AG04449 (cell line): ENCODE measurements at places on chromosomes 7 and 10.

GRCh38 chr7:50305583-50306493 lies 1.3 kb downstream of the IKZF1 start:
- no peak for DNase-seq

- no peak for DNase-seq
Measured at GRCh38 chr10:122044045-122044661, 55.2 kb downstream of the TACC2 start.

DNA sequence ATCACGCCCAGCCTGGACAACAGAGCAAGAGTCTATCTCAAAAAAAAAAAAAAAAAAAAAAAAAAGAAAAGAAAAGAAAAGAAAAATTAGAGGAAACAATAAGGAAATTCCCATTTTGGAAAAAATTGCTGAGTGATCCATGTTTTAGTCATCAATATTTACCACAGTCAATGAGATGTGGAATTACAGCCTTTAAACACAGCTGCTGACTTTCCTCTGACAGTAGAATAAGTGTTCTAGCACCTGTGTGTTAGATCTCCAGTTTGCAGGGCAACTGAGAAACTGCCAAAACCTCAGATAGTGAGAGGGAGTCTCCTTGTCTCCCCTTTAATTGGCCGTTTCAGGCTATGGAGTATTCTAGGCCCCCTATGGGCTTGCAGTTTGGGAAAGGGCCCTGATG lies 520.1 kb downstream of the KCNMA1 start:
- DNase-seq, result no peak

DNA sequence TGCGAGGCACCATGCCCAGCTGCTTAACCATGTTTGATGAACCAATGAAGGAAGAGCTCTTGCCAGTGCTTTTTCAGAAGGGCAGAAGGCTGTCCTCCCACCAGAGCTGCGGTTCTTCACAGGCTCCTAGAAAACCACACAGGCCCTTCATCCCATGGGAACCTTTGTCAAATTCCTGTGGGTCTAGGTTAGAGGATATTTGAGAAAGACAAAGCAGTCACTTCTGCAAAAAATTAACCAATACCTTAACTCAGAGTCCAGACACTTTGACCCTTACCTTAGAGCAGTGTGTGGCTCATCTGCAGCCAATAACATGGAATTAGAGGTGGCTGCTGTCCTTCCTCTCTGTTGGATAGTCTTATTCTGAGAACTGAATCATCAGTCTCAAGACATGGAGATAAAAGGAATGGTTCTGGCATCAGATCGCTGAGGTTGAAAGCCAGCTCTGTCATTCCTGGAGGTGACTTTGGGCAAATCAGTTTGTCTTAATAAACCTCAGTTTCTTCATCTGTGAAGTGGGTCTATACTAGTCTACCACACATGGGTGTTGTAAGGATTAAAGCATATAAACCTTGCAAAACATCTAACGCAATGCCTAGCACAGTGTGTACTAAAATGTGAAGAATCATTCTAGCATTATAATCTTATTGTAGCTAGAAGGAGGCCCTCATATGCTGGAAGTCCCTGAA lies 65.1 kb upstream of the PIP4K2A start:
- DNase-seq, result no peak

DNA sequence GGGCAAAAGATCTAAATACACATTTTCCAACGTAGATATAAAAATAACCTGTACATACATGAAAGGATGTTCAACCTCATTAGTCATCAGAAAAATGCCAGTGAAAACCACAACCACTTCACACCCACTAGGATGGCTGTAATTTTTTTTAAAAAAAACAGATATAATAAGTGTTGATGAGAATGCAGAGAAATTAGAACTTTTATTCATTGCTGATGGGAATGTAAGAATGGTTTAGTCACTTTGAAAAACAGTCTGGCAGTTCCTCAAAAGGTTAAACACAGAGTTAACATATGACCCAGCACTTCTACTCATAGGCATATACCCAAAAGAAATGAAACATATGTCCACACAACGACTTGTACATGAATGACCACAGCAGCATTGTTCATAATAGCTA lies 32.3 kb upstream of the PRKCQ start:
- no peak for DNase-seq

DNA sequence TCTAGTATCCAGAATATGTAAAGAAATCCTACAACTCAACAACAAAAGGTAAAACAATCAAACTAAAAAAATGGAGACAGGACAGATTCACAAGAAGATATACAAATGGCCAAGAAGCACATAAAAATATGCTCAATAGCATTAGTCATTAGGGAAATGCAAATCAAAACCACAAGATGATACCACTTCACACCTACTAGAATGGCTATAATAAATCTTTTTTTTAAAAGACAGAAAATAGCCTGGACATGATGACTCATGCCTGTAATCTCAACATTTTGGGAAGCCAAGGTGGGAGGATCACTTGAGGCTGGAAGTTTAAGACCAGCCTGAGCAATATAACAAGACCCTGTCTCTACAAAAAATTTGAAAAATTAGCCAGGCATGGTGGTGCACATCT lies 27.9 kb upstream of the CHCHD3 start:
- no peak for DNase-seq

DNA sequence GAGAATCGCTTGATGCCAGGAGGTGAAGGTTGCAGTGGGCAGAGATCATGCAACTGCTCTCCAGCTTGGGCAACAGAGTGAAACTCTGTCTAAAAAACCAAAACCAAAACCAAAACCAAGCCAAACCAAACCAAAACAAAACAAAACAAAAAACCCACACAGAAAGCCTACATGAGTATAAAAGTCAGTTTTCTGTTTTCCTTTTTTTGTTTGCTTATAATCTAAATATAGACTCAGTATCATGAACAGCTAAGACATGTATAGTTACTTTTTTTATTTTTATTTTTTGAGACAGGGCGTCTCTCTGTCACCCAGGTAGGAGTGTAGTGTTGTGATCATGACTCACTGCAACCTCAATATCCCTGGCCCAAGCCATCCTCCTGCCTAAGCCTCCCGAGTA lies 16.8 kb upstream of the MTPN start:
- no peak for DNase-seq

DNA sequence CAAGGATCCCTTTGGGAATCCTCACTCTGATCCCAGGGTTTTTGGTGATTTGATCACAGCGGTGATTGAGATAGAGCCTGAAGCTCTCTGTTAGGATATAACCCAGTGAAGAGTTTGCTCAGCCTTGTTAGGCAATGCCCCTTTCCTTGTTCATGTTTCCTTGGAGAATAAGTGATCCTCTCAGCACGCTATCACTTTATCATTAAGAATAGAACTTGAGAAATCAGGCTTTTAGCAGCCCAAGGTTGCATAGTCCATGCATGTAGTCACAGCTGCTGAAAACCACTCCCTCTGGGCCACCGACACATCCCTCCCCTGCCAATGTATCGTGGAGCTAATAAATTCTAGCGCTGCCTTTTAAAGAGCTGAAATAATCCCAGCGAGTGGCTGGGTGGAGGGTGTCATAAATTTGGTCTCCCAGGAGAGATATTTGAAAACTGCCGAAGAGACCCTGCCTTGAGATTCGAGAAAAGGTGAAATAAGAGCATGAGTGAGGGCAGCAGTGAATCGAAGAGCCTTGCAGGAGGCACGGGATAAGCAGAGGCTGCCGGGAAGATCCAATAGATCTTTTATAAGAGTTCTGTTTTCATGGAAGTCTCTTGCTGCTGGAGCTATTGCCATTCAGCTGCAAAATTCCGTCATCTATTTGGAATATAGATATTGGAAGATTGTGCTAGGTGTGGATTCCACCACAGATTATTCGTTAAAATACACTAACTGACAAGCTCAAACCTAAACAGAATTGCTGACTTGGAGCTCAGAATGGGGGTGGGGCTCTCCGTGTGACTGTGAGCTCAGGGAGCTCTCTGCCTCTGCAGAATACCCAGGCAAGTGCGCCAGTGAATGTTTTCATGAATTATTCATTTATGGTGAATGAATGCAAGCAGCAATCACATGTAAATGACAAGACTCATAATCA lies 249.8 kb downstream of the TRIL start:
- DNase-seq, result no peak

- no peak for DNase-seq
Measured at GRCh38 chr7:41834805-41835694, 132.2 kb upstream of the INHBA start.

- no peak for DNase-seq
Measured at GRCh38 chr10:1968257-1969033, 231.1 kb upstream of the ADARB2 start.

DNA sequence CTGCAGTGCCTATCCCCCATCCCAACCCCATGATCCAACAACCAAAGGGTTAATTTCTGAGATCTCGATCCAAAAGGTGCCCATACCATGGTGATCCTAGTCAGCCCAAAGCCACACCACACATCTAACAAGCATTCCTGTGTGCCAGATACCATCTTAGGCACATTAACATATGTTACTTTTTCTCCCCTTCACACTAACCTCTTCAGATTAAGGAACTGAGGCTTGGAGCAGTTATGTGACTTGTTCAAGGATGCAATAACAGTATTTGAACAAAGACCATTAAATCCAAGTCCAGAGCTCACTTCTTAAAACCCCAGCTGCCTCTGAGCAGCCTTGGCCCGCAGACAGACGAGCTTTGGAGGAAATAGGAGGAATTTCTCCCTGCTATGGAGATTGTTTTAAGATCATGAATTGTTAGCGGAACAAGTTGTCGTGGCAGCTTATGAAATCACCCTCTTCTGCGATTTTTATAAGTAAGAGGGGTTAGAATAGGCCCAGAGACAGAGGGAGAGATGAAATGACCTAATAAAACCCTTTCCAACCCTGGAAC lies 327.2 kb downstream of the KCNMA1 start:
- no peak for DNase-seq

DNA sequence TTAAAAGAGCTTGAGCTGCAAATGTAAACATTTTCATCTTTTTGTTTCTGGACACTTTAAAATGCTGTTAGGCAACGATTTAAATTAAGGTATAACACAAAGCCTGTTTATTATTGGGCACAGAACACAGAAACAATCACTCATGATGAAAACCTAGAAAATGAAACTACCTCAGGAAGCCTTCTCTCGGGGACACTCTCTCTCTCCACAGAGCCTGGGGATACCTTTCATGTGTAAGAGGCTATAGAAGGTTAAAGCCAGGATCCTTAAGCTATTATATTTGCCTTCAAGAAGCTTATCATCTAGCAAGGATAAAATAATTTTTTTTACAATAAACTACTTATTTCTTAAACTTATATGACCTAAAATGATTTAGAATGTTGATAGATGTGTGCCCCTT lies 194.1 kb downstream of the SKAP2 start:
- DNase-seq, result no peak

- peak; percentile 28 for DNase-seq
Measured at GRCh38 chr7:43781726-43782607, 23.5 kb downstream of the BLVRA start.

- DNase-seq, result no peak
Measured at GRCh38 chr10:98917828-98918227, 317.8 kb downstream of the HPSE2 start.

- DNase-seq, result no peak
Measured at GRCh38 chr7:2542011-2542915, 13.1 kb downstream of the BRAT1 start.

GRCh38 chr7:7103343-7104313 lies 78.7 kb upstream of the C1GALT1 start:
- DNase-seq, result peak; percentile 28

GRCh38 chr7:39249635-39250152 lies 272.0 kb downstream of the POU6F2 start:
- no peak for DNase-seq
